ENCODE measurements at places on chromosomes 3 and 15.

DNA sequence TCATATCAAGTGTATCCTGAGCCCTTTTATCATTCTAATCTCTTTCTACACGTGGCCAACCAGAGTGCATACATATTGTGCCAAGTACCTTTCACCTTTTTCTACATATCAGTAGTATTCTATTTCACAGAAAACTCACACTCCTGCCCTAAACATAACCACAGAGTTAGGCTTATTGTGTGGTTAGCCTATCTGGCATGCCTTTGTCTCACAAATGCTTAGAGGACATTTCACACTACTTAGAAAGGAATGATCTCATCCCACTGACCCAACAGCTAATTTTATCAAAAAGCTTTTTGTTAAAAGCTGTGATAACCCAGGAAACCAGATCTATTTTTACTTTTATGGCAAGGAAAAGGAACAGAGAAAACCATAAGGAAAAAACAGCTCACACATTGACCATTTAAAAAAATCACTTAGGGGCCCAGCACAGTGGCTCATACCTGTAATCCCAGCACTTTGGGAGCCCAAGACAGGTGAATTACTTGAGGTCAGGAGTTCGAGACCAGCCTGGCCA, 17.8 kb upstream of the MAP4 start:
- DNase-seq = no peak

DNA sequence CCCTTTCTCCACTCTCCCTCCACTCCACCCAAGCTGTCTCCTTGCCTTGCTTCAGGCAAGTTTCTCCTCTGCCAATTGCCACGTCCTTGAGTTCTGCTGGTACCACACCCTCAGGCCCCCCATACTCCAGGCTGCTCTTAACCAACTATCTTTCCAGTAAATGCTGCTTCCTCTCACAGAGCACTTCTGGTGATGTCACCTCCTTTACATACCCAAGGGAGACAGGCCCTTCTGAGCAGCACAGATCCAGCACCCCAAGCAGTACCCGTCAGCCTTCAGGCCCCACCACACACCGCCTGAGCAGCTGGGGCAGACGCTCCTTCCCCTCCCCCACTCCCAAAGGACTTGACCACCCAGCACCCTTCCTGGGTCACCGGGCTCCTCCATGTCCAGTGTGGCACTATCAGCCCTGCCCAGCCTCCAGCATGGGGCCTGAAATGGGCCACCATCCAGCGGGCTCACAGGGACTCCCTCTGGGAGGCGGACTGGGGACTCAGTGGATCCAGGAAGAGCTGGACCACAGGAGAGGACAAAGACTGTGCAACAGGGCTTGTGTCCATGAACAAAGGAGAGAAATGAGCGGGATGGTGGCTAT, 50.2 kb downstream of the KLF15 start:
- DNase-seq = no peak

DNA sequence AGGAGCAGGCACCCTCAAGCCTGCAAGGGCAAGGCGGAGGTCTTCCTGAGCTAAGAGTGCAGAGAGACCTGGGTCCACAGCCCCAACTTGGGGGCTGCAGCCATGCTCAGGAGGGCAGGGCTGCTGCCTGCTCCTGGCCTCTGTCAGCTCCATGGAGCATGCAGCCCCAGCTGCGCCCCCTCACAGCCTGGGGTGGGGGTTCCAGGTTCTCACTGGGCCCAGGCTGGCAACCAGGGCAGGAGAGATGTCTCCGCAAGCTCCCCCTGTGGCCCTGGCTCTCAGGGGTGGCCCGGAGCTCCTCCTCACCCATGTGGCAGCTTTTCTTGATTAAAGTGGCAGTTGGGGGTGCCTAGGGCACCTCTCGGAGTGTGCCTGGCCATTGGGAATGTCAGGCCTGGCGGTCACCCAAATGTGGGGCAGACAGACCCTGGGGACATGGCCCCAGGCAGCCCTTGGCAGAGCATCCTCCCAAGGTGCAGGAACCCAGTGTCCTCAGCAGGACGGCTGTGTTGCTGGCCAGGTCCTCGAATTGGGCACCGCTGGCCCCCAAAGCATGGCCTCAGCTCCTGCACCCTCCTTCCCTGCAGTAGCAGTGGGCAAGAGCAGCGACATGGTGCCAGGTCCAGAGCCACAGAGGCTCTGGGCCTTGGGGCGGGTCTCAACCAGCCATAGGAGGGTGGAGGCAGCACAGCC, 210.1 kb upstream of the MLF1 start:
- DNase-seq = no peak

GRCh38 chr3:32502118-32502945, at the start of gene CMTM6:
Gene CMTM6, minus strand, starts transcription at chr3:32502852. Its CDS starts 107 bp downstream, at chr3:32502745.
- peak; percentile 77 for DNase-seq

DNA sequence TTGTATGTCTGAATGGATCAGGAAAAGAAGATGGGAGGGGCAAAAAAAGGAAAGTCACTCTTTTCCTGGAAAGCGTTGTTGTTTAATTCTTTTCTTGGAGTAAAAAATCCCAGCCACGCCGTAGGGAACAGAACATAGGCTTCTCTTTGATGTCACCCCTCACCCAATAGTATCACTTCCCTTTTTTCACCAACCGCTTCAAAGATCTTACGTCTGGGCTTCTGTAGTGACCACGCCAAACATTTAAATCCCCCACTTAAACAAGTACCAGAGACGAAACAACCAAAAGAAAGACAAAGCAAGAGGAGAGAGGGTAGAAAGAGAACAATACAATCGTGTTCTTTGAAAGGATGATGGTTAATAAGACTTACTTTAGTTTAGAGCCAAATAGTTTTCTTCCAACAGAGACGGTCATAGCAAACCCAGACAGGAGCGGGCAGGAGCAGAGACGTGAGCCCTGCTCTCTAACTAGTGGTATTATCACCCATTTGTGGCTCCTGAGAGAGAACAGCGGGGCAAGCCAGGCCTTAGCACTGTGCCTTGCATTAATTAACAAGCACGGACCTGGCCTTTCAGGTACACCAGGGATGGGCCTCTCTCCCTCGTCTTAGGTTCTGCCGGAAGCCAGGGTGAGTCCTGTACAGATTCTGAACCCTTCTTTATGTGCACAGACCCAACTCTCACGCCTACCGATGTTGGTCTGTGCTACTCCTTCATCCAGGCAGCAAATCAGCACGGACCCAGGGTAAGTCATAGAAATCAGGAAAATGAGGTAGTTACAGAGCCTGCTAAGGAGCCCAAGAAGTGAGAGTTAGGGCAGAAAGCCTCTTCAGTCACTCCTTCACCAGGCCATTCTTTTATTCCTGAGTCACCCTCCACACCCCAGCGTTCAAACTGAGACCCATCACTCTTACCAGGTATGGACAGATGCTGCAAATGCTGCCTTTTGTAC, 28.2 kb upstream of the BCL6 start:
- no peak for DNase-seq

DNA sequence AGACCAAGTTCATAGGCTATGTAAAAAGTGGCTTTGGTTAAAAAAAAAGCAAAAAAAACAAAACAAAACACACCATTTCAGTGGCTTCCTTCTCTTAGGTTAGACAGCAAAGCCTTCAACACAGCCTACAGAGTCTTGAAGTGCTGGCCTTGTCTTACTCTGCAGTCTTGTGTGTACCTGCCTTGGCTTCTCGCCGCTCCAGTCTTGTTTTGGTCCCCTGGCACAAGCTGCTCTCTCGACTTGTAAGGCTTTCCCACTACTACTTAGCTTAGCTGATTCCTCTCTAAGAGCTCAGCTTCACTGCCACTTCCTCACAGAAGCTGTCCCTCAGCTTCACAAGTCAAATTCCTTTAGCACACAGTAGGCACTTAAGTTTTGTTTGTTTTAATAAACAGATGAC, 63.0 kb downstream of the ST3GAL6 start:
- no peak for DNase-seq

GRCh38 chr3:29868543-29869101, 587.8 kb downstream of the RBMS3 start:
- DNase-seq = no peak

GRCh38 chr3:120280026-120280425, 5.0 kb downstream of the GPR156 start:
- no peak for DNase-seq

- DNase-seq = no peak
These were observed 113.5 kb upstream of the TOPAZ1 start for GRCh38 chr3:44128057-44128775.

DNA sequence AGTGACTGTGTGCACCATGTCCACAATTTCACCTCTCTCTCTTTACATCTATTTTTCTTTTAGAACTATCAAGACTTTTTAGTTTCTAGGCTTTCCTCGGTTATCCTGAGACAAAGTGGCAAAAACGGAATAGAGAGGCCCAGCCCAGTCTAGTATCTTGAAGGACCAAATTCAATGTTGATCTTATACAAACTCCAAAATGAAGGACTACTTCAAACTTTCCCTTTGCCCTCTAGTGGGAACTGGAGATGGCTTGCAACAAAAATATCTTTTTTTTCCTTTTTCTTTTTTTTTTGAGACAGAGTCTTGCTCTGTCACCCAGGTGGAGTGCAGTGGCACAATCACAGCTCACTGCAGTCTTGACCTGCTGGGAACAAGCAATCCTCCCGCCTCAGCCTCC, 338.5 kb upstream of the UMPS start:
- no peak for DNase-seq

- DNase-seq = no peak
These were observed 15.1 kb downstream of the GRIP2 start for GRCh38 chr3:14524920-14525660.

DNA sequence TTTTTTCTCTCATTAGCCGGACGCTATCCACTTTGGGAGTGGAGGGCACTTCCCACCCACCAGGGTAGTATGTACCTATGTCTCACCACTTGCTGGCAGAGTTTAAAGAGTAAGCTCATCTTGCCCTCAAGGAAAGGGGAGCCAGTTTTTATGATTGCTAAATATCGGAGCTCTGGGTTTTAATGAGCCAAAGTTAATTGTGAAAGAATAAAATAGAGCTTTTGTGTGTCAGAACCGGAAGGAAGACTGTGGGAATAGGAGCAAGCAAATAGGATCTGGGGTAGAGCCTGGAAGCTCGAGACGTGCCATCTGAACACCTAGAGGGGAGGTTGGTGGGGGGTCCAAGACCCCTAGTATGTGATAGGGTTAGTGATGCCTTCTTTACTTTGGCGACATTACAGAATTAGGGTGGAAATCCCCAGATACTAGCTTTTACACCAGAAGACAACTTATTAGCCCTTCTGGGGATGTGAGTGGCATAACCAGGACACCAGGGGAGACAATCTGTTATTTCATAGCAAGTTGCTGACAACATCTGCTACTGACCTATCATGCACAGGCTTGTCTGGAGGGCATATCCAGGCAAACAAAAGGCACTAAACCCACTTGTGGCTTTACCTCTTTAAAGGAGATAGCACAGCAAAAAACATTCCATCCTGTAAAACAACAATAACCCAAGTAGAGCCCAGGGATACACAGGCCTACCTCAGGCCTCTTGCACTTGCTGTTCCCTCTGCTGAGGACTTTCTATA, 333.8 kb downstream of the ZNF621 start:
- no peak for DNase-seq

GRCh38 chr3:16148783-16149182, 25.7 kb upstream of the GALNT15 start:
- peak; percentile 93 for DNase-seq

DNA sequence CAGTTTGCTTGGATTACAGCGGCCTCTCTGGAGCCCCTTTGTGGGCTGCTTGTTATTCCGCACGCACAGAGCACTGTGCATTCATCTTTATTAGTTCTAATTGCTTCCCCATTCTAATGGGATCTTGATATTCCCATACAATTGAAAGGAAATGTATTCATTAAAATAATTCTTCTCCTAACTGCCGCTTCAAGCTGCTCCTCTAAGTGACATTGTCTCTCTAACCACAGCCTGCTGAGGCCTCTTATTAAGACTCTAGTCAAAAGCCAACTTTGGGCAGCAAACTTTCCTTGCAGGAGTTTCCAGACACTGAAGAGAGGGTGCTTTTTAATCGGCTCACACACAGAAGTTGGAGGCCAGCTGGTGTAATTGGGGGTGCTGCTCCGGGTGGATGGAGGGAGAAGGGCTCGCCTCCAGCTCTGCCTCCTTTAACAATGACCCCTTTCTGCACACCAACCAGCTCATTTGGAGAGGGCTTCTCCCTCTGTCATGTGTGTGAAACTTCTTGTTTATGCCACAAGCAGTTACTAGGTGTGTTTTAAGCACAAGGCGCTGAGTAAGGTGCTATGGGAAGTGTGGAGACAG, 5.6 kb upstream of the MAGEF1 start:
- DNase-seq = no peak

DNA sequence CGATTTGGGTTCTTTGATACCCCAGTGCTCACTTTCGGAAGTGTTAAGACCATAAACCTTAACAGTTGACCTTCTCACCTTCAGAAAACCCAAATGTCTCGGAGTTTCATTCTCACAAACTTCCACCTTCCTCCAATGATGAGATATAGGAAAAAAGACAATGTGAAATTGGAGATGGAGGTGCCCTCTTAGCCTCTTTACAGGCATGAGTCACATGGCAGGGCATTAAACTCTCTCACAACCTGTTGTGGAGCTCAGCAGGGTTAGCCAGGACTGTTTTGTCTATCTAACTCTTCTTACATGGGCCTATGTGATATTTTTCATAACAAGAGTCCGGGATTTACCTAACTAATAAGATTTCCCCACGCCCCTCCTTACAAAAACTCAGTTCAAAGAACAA, 10.7 kb downstream of the AGTR1 start:
- no peak for DNase-seq

DNA sequence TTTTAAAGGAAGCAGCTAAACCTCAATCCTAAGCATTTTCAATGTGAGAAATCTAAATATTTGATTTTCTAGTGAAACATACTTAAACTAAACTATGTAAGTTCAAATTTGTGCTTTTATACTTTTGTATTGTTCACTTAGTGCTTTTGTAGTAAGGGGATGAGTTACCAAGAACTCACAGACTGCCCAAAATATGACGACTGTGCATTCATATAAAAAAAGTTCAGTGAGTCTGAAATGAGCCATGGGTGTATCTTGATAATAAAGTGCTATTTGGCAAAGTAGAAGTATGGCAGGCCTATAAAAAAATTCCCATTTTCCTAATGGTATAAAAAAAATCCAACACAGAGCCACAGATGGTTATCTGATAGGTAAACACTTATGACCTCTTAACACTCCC, 66.2 kb downstream of the NPTN start:
- no peak for DNase-seq

GRCh38 chr3:150202711-150203110, 205.4 kb upstream of the TSC22D2 start:
- DNase-seq = no peak

- no peak for DNase-seq
These were observed 153.4 kb upstream of the THRB start for GRCh38 chr3:24648063-24648462.

DNA sequence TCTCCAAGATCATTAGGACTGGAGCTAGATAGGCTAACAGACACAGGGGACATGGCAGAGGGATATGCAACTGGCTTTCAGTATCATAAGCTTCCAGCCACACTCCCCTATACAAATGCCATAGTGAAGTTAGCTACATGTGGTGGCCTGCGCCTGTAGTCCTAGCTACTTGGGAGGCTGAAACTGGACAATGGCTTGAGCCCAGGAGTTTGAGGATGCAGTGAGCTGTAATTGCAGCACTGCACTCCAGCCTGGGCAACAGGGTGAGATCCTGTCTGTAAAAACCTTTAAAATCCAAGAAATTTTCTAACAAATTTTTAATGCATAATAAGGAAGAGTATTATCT, 37.3 kb downstream of the DLG1 start:
- no peak for DNase-seq

GRCh38 chr3:158313338-158313927, 203.5 kb downstream of the RSRC1 start:
- DNase-seq = no peak

Data from uterus (tissue), 4 donors.